ENCODE measurements at places on chromosomes 5 and 9. TPM values are rescaled to one million over a fixed set of nuclear protein-coding genes. Genes with fewer than 3 reads are reported as not detected.

DNA sequence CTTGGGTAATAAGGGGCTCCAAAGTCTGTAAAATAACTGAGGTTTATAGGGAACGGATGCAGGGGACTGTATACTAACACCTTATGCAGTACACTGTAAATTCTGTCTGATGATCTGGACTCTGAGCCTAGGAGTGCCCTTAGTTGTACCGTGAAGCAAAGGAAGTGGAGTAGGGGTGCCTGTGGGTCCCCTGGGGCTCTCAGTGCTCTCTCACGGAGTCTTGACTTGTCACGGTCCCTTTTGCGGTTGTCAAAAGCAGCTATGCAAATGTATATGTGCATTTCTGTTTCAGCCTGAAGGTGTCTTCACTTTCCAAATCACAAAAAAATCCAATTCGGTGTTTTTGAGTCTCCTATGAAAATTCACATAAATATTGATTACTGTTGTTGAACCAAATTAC lies 17.8 kb downstream of the DMRT1 start:
- DNase-seq = no peak

GRCh38 chr5:133742431-133742988 lies 130.2 kb upstream of the FSTL4 start:
- DNase-seq = no peak

- no peak for DNase-seq
Measured at GRCh38 chr5:124460642-124461041, 285.8 kb downstream of the ZNF608 start.

ROPN1L gene
- total RNA-seq = 0.68 TPM
